ENCODE measurements at places on chromosomes 1 and 21. TPM values are rescaled to one million over a fixed set of nuclear protein-coding genes. Genes with fewer than 3 reads are reported as not detected.
A peak's percentile ranks its signal among the peaks of the same experiment; 100 is the strongest.

C1orf105 gene
- total RNA-seq: not detected

OLIG1 gene
- not detected for total RNA-seq

ANGPTL7 gene
- 3.3 TPM for total RNA-seq

SLC44A5 gene
- total RNA-seq: 0.66 TPM

WNT3A gene
- total RNA-seq: not detected

LCE1E gene
- total RNA-seq: not detected

MYOG gene
- not detected for total RNA-seq

DNA sequence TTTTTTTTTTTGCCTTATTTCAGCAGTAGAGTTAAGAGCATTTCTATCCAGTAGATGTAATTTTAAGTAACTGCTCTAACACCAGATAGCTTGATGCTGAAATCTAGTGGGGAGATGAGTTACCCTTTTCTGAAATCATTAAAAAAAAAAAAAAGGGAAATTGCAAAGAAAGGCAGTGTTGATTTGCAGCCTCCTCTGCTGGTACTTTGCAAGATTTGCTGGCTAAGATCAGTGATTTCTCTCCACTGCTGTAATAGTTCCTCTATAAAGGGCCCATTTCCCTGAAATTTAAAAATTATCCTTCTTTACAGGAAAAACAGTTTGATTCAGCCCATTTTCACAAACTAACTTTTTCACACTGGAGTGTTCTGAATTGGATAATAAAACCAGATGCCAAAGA, 120.6 kb downstream of the PTBP2 start:
- no peak for DNase-seq

- peak; percentile 83 for DNase-seq
These were observed 38.0 kb downstream of the SLC1A7 start for GRCh38 chr1:53104289-53104913.

GRCh38 chr21:34011660-34012059, 61.7 kb upstream of the MRPS6 start:
- DNase-seq: no peak

- no peak for DNase-seq
These were observed 214.2 kb upstream of the DMRTA2 start for GRCh38 chr1:50637460-50637859.

- DNase-seq: no peak
These were observed 5.1 kb upstream of the ZZZ3 start for GRCh38 chr1:77687519-77687906.

- DNase-seq: no peak
These were observed 2.3 kb downstream of the TRAF5 start for GRCh38 chr1:211328866-211329475.

DNA sequence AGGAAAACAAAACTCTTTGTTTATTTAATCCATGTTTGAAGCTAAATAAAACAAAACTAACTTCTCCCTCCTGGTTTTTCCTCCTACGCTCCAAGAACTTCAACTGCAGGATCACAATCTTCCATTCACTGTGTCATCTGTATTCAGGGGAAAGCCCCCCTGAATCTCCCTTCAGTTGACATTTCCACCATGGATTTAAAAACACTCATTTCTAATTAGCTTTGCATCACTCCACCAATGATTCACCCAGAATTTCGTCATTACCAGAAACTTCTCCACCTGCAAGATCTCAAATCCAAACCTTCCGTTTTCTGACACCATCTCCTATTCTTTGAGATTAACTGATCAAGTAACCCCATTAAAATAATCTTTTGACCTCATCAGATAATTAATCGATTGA, 10.9 kb upstream of the RGS5 start:
- DNase-seq: no peak

GRCh38 chr1:228015276-228016180, 8.7 kb downstream of the WNT3A start:
- DNase-seq: no peak

DNA sequence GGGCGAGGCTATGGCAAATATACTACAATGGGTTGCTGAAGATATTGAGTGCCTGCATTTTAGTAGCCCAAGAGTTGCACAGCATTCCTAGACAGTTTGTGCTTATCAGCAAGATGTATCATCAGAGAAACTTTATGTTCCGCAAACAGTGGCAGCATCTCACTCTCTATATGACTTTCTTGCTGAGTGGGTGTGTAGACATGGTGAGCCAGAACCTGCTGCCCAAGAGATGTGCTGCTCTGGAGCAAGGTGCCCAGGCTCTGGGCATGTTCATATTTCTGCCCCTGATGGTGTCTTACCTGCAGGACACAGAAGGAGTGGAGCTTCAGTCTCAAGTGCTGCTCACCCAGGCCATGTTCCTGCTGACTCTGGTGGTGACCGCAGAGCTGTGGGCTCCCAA, 8.2 kb upstream of the RGSL1 start:
- no peak for DNase-seq

GRCh38 chr1:199512037-199512710, 515.3 kb upstream of the NR5A2 start:
- no peak for DNase-seq

DNA sequence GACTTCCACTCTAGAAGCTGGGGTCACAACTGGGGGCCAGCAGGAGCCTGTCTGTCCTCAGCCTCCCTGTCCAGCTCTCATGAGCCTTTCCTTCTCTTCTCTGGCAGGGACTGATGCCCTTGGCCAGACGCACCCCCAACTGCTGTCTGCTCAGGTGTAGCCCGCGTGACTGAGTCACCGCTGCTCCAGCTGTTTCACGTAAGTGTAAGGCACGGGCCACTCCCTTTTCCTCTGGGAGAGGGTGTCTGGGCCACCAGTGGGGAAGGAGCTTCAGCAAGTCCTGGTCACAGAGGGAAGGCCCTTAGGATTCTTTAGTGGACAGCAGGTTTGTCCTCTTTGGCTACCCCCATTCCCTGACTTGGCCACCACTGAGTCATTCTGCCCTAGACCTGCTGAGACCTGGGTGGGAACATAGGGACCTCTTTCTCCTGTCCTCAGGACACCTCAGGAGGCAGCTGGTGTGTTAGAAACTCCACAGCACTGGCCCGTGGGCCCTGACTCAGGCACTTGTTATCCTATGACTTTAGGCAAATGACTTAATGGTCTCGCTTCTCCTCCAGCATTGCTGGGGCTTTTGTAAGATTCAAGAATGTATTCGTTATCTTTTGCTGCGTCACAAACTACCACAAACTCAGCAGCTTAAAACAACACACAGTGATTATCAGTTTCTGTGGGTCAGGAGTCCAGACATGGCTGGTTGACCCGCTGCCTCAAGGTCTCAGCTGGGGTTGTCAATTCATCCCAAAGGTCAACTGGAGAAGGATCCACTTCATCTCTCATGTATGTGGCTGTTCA, 64.8 kb downstream of the FAM163A start:
- DNase-seq: no peak

DNA sequence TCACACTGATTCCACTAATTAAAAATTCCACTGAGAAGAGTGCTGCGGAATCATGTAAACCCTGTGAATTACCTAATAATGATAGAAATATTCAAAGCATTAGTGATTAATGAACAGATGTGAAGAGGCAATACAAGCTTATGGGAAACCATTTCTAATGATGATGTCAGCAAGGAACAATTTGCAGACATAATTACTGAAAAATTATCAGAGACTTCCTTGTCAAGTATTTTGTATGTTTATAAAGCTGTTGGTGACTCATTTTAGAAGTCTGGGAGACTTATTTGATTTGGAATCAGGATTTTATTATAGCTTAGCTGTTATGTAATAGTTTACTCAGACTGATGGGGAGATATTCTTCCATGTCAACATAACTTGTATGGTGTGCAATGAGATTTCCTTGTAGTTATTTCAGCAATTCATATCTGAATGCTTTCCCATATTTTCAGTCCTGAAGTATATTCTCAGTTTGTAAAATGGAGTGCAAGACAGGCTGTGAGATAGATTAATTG, 135.5 kb downstream of the TGFB2 start:
- DNase-seq: no peak

DNA sequence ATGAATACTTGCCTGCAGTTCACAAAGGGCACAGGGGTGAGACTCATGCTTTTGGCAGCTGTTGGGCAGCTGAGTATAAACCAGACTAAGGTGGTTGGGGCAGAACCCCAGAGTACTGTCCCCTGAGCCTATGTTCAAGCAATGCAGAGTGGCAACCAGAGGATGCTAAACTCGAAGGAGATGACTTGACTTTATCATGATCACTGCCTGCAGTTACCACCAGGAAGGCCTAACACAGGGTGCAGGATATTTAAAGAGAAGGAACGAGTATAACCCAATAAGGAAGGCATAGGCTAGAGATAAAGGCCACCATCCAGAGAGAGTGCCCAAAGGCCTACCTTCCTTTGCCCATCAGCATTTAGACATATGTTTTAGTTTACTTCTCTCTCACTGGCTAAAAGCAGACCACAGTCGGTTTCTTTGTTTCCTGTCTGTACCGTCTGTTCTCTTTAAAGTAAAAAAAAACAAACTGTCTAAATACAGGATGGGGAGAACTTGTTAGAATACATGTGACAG, 83.3 kb downstream of the MPZL1 start:
- no peak for DNase-seq

GRCh38 chr1:45687754-45688740, at the start of gene TMEM69:
TSS of gene TMEM69 (plus strand) at chr1:45688181. CDS start at chr1:45691069, 2,888 bp downstream.
- peak; percentile 88 for DNase-seq

- no peak for DNase-seq
These were observed 321.6 kb downstream of the PLPP3 start for GRCh38 chr1:56257726-56258125.

DNA sequence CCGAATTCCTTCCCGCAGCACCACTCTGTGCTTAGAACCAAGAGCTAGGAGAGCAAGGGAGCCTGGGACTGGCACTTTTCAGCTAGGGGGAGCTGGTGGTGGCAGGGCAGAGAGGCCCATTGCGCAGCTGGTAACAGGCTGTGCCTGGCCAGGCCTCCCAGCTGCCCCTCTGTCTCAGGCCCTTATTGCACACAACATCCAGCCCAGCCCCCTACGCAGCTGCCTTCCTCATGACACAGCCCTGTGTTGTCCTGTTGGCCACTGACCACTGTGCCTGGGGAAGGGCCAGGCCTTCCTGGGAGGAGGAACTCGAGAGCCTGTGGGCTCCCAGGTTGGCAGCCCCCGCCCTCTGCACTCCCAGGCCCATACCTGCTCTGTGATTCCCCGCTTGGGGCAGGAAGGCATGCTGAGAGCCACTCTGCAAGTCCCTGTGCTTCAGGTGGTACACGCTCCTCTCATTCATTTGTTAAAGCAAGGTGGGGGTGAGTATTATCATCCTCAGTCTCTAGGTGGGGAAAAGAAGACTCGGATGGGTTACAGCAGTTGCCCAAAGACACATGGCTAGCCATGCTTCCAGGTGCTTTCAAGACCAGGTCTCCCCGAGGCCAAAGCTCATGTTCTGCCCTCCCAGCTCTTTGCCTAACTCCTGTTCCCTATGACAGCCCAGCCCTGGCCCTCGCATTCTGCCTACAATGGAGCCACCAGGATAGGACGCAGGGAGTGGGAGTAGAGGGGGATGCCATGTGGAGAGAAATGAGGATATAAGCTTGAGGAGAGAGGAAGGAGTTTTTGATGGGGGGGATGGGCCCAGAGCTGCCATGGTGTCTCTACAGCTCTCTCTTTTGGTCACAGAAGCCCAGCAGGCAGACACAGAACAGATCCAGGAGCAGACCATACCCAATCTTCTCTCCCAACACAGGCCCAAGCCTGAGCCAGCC, 81.8 kb downstream of the TMEM53 start:
- no peak for DNase-seq

DNA sequence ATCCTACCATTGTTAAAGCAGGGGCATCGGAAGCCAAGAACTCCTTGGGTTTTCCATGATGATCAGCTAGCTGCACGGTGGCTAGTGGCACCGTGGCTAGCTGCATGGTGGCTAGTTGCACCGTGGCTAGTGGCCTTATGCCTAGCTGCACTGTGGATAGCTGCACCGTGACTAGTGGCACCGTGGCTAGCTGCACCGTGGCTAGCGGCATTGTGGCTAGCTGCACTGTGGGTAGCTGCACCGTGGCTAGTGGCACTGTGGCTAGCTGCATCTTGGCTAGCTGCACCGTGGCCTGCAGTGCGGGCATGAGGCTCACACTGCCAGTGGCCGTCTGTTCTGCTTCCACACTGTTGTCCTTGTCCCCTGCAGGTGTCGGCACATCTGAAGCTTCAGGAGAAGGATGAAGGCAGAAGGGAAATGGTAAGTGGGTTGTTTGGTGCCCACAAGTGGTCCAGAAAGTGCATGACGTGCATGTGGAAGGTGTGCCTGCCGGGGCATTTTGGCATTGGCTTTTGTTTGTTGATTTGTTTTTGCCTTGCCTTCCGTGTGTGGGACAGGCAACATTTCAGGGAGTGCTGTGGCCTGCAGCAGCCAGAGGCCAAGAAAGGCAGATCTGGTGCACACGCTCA, 38.6 kb downstream of the TFF3 start:
- DNase-seq: no peak

DNA sequence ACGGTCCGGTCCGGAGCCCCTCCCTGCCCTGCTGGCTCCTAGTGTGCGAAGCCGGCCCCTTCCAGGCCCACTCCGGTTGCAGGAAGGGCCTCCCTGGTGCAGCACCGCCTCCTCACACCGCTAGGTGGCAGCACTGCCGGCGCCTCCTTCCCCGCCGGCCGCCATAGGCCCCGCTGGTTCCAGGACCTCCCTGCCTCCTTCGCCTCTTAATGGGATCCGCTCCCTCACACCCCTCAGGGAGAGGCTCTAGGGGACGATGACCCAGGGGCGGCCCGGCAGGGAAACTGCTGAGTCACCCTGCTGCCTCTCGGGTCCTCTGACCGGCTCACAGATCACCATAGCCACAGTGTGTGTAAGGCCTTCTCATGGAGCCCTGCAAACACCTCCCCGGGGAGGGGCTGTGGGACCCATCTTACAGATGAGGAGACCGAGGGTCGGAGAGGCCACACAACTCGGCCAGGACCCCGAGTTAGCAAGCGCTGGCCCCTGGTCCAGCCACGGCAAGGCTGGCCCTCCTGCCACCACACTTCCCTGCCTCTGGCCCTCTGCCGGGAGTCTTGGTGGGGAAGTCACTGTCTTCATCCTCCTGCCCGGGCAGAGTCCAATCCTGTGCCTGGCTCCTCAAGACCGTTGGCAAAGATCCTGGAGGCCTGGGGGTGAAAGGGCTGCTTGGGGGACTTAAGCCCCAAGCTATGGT, 1.6 kb upstream of the AJAP1 start:
- no peak for DNase-seq

- DNase-seq: no peak
These were observed 77.5 kb downstream of the FMN2 start for GRCh38 chr1:240169188-240169587.

DNA sequence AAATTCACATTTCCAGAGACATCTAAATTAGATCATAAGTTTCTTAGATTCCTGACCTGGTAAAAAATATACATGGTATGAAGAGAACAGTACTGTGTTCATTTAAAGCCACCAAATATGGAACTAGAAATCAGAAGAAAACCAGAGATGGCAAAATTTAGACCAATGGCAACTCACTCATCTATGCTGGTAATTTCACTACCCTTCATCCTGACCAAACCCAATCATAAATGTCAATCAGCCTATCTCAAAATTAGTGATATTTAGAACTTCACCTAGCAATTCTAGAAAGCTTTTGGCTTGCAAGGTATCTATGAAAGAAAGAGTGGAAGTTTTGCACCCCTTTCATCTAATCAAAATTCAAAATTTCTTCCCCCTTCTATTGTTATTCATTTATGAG, 107.7 kb downstream of the NIBAN1 start:
- no peak for DNase-seq

Data from sigmoid colon (tissue), 7 donors.